Cortex of kidney (tissue), 1 donor: ENCODE measurements at places on chromosomes 13 and 19.

DNA sequence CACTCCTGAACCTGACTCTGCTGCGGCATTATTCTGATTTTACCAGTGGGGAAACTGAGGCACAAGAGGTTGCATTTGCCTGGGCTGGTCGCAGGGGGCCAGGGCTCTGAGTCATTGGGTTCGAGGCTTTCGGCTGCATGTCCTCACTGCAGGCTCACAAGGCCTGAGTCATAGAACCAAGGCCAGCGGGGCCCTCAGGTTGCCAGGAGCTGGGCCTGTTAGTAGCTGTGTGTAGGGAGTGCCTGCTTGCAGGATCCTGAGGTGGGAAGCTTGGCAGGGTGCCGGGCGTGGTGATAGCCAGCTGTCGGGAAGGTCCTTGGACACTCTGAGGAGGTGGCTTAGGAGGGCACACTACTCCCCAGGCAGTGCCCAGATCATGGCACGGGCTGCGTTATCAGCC lies 21.6 kb upstream of the F2RL3 start:
- DNase-seq = no peak

DNA sequence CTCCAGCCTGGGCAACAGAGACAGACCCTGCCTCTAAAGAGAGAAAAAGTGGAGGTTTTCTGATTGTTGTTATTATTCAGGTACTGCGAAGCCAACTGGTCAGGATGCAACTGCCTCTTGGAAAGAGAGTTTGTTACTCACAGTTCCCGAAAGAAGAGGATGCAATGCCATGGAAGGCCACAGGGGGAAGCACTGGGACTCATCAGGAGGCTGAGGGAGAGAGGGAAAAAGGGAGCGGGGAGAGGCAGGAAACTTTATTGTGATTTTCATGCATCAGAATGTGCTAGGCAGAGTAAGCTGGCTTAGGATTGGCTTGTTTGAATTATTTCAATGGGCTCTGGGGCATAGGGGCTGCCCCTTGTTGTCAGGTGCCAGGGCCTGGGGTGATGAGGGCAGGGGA lies 27.6 kb downstream of the MYO9B start:
- no peak for DNase-seq

- no peak for DNase-seq
Measured at GRCh38 chr19:52492201-52492993, 35.1 kb upstream of the ZNF808 start.

- DNase-seq = no peak
Measured at GRCh38 chr13:75137911-75138571, 343.9 kb downstream of the TBC1D4 start.

DNA sequence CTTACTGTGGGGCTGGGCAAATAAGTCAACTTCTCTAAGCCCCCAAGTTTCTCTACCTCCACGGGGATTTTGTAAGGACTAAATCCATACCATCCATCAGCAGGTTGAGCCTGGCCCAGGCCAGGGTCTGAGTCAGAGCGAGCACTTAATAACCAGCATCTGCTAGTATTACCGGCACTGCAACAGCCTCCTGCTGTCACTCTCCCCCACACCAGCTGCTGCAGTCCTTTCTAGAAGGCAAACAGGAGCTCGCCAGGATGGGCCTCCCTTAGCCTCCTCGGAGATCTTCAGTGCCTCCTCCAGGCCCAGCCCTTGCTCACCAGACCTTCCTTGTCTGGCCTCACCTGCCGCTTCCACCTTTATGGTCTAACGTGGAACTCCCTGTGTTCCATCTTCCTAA lies 3.2 kb downstream of the NAPA start:
- no peak for DNase-seq

DNA sequence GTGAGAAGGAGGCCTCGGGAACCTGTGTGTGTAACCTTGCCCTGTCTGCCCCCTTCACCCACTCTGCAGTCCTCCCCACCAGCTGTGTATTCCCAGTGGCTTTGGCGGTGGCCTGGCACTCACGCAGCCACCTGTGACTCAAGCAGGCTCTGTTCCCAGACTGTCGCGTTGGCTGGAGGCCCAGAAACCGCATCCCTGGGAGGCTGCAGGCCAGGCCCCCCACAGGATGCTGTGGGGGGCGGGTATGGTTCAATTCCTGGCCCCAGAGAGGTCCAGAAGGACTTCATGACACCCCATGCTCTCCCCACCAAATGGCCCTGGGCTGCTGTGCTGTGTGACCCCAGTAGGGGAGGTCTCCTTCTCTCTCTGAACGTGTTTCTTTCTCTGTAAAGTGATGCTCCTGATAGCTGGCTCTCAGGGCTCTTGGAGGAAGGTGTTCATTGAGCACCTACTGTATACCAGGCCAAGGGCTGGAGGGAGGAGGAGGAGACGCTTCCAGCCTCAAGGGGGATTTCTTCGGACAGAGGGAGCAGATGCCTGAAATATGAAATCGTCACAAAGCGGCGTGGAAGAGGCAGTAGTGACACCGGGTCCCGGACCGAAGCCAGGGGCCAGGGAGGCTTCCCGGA lies 1.9 kb upstream of the LINGO3 start:
- DNase-seq = no peak

- DNase-seq = no peak
Measured at GRCh38 chr13:78997902-78998629, 339.1 kb upstream of the OBI1 start.

DNA sequence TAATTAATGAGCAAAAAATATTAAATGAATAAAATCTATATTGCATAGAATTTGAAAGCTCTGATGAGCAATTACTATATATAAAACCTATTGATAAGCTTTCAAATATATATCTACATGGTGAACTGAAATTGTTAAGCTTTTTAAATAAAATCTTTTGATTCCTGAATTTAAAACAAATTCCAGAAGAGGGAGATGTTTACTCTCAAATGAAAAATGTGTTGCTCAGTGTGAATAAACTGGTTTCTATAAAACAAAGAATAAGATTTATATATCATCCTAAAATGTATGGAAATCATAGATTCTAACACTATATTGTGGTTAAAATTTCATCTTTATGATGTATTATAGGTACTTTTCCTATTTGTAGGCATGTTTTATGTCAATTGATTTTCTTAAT lies 171.5 kb upstream of the SLITRK6 start:
- DNase-seq = no peak

- no peak for DNase-seq
Measured at GRCh38 chr19:28403690-28404089, 809.3 kb downstream of the UQCRFS1 start.

DNA sequence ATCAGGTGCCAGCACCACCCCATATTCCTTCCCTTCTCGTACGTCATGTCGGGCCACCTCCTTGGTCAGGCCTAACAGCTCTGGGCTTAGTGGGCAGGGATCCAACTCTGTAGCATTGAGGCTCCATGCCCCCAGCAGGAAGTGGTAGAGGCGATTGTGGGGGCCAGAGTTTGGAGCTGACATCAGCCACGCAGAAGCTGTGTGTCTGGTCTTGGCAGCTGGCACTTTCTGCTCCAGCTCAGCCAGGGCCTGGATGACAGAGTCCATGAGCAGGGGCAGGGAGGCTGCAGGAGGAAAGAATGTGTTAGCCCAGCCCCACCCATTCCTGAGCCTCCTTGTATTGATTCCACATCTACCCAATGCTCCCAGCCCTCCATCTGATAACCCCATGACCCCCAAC lies 3.0 kb downstream of the PGLYRP2 start:
- DNase-seq = no peak

DNA sequence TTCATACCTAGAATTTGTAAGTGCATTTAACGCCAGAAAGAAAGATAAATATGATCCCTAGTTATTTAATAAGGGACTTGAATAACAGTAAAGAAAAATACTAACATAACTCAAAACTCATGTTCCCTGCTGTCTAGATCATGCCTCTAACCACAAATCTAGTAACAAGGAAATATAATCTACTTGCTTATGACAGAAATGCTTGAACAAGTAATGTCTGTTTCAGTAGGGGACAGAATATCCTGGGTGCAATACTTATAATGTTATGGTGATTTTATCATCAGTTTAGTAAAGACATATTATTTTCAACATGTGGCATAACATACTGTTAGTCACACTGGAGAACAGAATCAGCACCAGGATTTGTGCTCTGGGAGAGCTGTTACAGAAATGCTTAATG lies 861.9 kb upstream of the SLITRK1 start:
- DNase-seq = no peak

GRCh38 chr13:96428911-96429310 lies 339.0 kb downstream of the HS6ST3 start:
- DNase-seq = no peak

GRCh38 chr19:18774782-18775444 lies 16.2 kb downstream of the COMP start:
- DNase-seq = no peak

DNA sequence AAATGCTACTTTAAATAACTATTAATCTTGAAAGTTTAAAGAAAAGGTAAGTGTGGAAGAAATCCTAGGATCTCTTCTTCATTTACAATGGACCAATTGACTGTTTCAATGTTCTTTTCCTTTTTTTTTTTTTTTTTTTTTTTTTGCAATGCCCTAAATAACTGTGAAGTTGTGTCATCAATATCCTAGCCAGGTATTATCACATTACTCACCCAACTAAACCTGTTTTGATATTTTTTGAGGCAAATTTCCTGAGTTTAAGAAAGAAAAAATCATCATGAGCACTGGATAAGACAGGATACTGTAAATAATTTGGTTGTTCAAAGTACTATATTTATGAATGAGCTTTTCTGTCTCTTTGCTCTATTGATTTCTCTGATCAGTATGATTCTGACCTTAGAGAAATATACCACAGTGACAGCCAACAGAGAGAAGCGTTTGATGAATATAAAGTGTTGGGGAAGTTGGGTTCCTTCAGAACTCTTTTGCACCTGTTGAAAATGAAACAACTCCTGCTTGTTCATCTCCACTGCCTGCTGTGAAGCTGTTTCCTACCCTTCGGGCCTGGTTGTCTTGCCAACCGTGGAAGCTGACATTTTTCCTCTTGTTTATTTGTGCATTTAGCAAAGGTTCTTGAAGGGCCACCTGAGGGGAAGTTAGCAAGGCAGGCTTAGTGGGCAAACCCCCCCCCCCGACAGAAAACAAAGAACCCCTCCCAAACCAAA lies 1220.5 kb upstream of the SLC10A2 start:
- DNase-seq = no peak

GRCh38 chr13:43935878-43936277 lies 56.2 kb downstream of the LACC1 start:
- DNase-seq = no peak

DNA sequence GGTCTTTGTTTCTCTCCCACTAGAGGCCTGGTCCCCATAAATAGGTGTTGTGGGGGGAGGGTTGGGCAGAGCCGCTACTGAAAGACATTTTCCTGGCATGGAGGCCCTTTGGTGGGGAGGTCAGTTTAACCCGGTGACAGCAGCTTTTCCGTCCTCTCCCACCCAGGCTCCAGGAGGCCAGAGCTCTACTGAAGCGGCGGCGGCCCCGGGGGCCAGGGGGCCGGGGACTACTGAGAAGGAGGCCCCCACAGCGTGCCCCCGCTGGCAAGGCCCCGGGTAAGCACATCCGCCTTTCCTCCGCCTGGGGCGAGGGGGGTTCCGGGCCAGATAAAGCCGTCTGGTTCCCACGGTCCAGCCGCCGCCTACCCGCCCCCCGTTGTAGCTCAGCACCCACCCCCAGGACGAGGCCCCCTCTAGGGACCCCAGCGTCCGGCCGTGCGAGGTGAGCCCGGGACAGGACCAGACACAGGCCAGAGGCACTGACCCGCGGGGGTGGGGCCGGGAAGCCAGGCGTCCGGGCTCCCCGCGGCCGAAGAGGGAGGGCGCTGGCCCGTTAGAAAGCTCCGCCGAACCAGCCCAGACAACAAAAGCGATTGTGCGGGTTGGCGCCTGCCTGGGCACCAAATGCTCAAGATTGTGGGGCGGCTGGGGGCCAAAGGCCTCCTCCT lies 1.1 kb upstream of the LTBP4 start:
- DNase-seq = no peak

DNA sequence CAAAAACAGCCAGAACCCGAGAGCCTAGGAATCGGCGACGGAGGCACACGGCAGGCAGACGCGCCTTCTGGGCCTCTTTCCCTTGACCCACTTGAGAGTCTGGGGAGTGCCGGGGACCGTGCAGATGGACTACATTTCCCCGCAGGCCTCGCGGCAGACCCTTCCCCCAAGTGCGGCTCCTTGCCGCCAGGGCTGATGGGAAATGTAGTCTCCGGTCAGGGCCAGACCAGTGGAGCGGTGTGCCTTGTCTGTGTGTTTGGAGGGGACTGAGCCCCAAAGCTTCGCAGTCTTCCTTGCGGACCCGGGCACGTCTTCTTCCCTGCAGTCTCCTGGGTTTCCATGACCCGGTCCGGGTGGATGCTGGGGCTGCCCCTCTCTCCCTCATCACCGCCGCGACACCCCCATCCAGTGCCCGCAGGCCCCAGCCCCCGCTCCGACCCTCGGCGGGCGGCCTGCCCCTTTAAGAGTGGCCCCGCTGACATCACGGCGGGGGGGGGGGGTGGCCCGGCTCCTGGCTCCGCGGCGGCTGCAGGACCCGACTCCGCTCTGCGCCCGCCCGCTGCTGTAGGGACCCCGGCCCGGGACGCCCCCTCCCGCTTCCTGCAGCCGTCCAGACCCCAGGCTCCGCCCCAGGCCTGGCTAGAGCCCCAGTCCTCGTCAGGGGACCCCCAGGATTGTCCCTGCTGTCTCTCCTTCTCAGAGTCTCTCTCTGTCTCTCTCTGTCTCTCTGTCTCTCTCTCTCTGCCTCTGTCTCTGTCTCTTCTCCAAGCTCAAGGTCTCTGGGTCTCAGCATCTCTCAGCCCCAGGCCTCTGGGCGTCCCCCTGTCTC lies 758 bp upstream of the CACNG7 start:
- no peak for DNase-seq

- DNase-seq = no peak
Measured at GRCh38 chr19:4913996-4914735, 4.9 kb downstream of the UHRF1 start.

GRCh38 chr13:38674208-38674607 lies 12.7 kb upstream of the FREM2 start:
- DNase-seq = no peak

DNA sequence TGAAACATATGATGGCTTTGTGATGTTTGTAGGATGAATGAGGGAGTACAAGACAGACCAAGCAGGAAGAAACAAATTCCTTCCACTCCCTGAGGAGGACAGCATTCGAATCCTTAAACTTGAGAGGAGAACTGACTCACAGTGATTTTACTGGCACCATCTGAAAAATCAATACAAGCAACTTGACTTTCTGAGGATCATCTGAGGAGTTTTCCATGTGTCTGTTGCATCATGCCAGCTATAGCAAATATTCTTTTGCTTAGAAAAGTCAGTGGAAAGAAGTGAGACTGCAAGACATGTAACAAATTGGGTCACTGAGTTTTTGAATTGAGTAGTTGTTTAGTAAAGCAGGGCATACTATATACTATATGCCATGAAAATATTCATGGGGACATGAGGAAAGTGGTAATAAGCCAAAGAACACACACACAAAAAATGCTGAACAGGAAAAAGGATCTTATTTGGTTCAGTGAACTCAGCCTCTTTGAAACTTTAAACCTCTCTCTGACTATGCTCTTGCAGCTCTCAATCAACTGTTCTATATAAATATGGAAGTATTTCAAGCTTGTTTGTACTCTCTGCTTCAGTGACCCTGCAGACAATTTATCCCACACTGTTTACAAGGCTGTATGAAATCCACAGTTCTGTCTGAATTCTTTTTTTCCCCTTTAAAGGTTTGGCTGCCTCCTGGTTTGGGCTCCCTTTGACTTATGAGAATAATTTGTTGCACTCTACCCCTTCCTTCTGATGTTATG lies 35.5 kb downstream of the SERTM1 start:
- no peak for DNase-seq
